A172 (cell line): ENCODE measurements at places on chromosomes 13 and 19.

- DNase-seq, result no peak
Measured at GRCh38 chr13:98267080-98267912, 90.2 kb upstream of the RNF113B start.

- no peak for DNase-seq
Measured at GRCh38 chr13:43200736-43201135, 177.3 kb downstream of the DNAJC15 start.

DNA sequence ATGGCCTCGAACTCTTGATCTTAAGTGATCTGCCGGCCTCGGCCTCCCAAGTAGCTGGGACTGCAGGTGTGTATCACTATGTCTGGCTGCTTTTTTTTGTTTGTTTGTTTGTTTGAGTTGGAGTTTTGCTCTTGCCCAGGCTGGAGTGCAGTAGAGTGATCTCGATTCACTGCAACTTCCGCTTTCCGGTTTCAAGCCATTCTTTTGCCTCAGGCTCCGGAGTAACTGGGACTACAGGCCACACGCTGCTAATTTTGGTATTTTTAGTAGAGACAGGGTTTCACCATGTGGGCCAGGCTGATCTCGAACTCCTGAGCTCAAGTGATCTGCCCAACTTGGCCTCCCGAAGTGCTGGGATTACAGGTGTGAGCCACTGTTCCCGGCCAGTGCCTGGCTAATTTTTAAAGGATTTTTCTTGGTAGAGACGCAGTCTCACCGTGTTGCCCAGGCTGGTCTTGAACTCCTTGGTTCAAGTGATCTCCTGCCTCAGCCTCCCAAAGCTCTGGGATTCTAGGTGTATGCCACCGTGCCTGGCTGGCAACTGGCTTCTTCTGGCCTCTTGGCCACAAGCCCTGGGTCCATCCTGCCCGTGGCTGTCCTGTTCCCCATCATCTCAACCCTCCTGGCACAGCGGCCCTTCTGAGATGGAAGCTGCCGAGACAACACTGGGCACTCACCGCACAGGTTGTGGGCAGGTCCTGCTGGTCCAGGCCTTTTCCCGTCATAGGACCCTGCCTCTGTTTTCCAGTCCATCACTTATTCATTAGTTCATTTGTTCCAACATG is 11.5 kb downstream of the TECR start:
- no peak for DNase-seq

- no peak for DNase-seq
Measured at GRCh38 chr19:5492635-5493409, 37.6 kb downstream of the ZNRF4 start.

- DNase-seq, result no peak
Measured at GRCh38 chr13:41835871-41836270, 125.0 kb downstream of the VWA8 start.

DNA sequence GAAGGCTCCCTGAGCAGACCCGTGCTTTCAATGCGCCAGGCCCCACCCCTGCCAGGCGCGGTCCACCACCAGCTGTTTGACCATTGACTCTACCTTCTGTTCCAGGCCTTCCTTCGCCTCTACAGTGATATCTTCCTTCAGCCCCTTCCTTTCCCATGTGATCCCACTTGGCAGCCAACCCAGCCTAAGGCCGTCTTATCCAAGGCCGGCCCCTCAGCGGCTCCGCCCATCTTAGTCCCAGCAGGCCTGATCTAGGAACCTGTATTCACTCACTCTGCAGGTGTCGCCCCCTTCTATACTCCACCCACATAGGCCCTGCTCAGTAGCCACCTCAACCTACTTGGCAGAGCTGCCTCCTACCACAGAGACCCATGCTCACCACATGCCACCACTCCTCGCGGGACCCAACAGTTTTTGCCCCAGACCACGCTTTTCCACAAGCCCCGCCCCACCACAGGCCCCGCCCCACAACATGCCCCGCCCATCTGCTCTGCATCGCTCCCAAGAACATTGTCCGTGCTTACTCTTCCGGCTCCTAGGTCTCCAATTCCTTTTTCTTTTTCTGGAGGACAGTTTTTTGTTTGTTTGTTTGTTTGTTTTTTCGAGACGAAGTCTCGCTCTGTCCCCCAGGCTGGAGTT is 2.9 kb downstream of the RASIP1 start:
- DNase-seq, result no peak

DNA sequence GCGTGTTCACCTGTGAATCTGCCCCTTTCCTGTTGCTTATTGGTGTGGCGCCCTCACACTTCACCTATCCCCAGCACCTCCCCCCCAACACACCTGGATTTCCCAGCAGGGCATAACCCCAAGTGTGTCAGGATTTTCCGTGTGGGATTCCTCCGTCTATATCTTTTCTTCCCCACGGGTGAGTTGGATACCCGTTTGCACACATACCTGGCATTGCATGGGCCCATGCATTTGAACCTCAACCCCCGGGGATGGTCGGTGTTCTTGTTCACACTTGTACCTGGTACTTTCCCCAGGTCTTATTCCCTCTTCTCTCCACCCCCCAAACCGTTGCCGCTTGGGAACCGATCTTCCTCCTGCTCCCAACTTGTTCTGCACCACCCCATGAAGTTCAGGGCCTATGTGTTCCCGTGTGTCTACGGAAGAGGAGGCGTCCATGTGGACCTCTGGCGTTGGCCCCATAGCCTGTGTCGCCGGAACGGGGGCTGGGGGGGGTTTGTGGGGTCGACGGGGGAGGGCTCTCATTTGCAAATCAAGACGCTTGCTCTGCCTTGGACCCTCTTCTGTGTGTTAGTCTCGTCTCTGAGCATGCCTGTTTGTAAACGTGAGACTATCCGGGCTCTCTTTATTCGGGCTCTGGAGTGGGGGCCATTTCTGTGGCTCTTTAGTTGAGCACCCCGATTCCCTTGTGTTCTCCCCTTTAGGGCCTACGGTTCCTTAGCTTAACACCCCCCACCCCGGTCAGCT is 1.7 kb downstream of the PRR12 start:
- no peak for DNase-seq

- DNase-seq, result no peak
Measured at GRCh38 chr19:46517471-46517870, 21.8 kb upstream of the PNMA8B start.

- no peak for DNase-seq
Measured at GRCh38 chr19:56681702-56682101, 10.1 kb upstream of the ZNF835 start.

GRCh38 chr19:10419646-10420443 is 493 bp upstream of the PDE4A start:
- DNase-seq, result peak; percentile 62

DNA sequence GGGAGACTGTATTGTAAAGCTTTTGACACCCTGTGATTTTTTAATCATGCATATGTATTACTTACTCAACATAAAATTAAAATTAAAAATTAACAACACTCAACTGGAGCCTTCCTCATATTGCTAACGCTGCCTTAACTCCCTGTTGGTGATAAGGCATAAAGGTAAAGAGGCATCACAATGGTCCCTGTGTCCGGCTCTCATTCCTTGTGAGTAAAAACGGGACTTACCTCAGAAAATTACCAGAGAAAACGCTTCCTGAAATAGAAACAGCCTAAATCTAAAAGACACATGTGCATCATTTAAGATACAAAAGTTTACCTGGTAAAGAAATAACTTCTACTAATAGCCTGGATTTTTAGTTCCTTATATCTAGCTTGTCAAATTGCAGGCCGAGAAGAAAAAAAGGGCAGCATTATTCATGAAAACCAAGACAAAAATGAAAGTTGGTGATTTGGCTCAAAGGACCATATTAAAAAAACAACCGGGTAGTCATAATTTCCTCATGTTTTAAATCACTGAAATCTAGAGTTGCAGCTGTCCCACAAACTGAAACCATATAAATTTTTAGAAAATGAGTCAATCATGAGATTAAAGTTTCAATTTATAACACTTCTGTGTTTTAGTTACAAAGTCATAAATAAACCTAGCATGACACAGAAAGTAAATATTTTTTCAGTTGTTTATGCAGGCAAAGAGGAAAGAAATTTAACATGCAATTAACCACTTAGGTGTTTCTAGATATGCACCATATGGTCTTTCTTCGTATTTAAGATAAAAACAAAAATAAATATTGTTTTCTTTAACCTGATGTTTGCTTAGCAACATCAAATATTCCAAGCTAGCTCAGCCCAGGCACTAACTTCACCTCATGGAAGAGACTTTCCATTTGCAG is 94.7 kb downstream of the MIPEP start:
- peak; percentile 30 for DNase-seq

DNA sequence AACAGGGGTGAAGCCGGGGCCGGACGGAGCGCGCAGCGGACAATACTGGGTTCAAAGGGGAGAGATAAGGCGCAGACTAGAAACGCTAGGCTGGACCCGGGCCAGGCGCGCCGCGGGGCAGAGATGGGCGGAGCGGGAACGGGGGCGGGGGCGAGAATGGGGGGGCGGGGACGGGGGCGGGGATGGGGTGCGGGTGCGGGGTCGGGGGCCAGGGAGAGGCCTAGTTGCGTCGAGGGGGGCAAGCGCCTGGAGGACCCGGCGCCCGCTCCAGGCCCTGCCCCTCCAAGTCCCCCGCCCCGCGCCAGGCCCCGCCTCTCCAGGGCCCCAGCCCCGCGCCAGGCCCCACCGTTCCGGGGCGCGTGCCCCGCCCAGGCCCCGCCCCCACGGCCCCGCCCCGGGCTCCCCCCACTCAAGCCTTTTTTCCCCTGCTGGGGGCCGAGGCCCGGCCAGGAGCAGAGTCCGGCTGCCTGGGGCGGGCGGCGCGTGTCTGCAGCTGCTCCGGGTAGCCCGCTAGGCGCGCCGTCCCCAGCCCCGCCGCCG is at the start of gene CERS4:
Gene CERS4, plus strand, starts transcription at position 449 of the 540 bp plus-strand sequence. CDS start 41,707 bp downstream, outside the sequence.
- no peak for DNase-seq

- DNase-seq, result no peak
Measured at GRCh38 chr19:35126624-35126959, 8.3 kb downstream of the LGI4 start.

- DNase-seq, result no peak
Measured at GRCh38 chr19:51771376-51772130, 10.6 kb downstream of the FPR2 start.

GRCh38 chr13:95480131-95480545 is 72.4 kb upstream of the CLDN10 start:
- no peak for DNase-seq

DNA sequence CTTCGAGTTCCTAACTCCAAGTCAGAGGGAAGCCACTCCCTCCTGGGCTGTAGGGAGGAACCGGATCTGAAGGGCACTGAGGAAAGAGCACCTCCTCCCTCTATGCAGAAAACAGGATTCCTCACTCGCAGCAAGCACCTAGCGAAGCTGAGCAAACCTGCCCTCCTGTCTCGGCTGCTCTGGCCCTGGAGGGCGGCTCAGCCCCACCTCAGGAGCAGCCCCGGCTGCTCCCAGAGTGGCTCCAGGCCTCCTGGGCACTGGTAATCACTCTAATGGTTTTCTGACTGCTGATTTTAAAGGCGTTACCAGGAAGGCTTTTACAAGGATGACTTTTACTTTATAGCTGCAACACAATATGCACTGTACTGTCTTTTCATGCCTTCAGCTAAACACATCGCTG is 312.5 kb downstream of the TEX29 start:
- DNase-seq, result no peak

GRCh38 chr13:110379905-110380341 is 72.8 kb downstream of the COL4A2 start:
- peak; percentile 55 for DNase-seq

GRCh38 chr19:56848166-56848565 is 7.6 kb upstream of the PEG3 start:
- DNase-seq, result no peak

DNA sequence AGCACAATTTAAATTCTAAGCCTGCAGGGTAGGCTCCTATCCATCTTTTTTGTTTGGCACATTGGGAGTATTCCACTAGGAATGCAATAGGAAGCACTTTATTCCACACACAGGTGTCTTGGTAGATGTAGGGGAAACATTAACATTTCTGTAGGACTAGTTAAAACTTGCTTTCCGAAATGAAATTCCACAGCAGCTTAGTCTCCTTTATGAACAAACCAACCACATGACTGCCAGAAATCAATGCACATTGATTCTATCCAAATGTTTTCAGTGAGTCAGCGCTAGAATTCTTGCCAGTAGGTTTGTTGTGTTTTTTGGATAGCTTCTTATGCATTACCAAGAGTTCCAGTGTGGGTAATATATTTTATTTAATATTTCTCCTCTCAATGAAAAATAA is 207.9 kb upstream of the CSNK1A1L start:
- no peak for DNase-seq

GRCh38 chr13:20709369-20709768 is 5.9 kb downstream of the IL17D start:
- no peak for DNase-seq

DNA sequence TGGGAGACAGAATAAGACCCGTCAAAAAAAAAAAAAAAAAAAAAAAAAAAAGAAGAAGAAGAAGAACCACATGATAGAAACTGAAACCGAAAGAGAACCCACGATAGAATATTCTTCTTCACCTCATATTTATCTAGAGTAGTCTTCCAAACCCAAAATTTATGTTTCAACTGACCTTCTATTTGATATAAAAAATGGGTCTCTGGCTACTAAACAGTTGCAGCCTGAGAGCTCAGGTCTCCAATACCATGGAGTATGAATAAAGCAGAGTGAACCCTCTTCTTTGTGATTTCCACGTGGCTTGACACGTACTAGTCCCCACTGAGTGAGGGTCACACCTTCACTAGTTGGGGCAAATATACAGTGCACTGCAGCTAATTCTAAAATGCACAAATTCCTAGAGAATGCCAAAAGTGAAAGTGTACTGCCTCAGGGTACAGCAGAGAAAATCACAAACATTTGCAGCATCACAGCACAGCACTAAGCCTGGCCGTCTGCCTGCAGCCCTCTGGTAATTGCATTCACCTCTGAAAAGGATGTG is 30.8 kb upstream of the RFC3 start:
- peak; percentile 22 for DNase-seq

- no peak for DNase-seq
Measured at GRCh38 chr13:29703421-29703820, 107.9 kb upstream of the SLC7A1 start.

GRCh38 chr13:71828564-71828963 is 38.4 kb downstream of the DACH1 start:
- no peak for DNase-seq

DNA sequence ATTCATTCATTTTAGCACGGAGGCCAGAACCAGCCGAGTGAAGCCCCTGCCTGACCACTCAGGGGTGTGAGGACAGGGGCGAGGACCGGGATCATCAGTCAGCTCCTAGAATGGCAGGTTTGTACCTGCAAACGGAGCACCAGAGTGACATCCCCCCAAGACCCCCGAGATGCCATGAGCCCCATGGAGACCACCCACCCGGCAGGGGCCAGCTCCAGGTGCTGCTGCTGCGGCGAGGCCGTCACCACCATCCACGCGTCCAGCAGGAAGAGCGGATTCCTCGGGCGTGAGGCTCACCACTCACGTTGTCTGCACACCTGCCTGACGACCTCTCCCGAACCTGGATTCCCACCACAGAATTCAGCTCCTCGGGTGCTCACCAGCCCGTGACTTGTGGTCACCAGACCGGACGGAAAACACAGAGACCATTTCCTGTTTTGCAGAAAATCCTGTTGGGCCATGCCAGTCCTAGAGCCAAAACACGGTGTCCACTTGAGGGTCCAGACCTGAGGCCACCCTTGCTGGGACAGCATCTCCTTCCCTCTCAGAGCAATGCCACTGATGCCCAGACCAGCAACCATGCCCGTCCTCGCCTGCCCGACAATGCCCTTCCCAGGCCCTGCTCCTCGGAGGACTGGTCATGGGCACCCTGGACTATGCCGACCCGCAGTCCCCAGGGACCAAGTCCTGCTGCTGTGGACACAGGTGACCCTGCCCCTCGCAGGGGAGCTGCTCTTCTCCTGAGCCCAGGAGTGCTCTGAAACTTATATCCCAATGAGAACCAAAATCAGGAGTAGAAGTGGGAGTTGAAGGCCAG is 74.2 kb downstream of the RASA3 start:
- no peak for DNase-seq

GRCh38 chr19:32876919-32877285 is 7.3 kb upstream of the SLC7A9 start:
- DNase-seq, result peak; percentile 78

- no peak for DNase-seq
Measured at GRCh38 chr13:46541210-46541609, 11.8 kb upstream of the LRCH1 start.
